ENCODE measurements at places on chromosomes 3 and 15.

GRCh38 chr3:52532838-52533622 lies 627 bp downstream of the NT5DC2 start:
- DNase-seq, result no peak

DNA sequence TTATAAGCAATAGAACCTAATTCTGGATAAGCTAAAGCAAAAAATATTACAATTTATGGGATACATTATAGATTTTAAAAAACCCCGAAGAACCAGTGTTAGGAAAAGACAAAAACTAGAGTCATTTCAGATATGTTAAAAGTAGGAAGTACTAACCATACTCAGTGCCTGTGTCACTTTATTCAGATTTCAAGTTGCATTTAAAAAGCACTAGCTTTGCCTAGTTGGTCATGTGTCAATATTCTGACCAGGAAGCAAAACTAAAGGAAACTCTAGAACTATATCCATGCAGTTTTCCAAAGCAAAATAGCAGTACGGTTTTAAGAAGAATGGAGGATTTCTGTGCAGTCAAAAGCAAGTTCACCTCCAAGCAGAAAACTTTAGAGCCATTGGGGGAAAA lies 88.4 kb downstream of the RAP2B start:
- no peak for DNase-seq

- DNase-seq, result no peak
Measured at GRCh38 chr15:70004826-70005225, 92.9 kb downstream of the TLE3 start.

GRCh38 chr3:4407941-4408340 lies 59.1 kb downstream of the SUMF1 start:
- DNase-seq, result no peak

- DNase-seq, result no peak
Measured at GRCh38 chr3:13620776-13621365, 71.9 kb downstream of the FBLN2 start.

DNA sequence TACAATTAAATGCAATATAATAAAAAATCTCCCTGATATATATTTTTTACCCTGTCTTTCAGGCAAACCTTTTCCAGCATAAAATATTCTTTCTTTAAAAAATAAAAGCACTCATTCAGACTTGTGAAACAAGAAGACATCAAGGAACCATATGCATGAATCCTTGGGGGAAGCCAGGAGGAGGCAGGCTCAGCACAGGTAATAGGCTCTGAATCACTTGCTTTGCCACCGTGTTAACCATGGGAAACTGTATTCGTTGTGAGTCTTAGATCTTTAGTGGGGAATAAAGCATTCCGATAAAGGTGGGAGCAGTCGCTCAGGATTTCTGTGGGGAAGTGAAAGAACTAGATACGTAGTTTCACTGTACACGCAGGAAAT lies 42.4 kb downstream of the FBN1 start:
- peak; percentile 34 for DNase-seq

- peak; percentile 13 for DNase-seq
Measured at GRCh38 chr3:192727032-192727847, at the start of gene FGF12. Gene FGF12, minus strand, starts transcription at chr3:192727541.

- peak; percentile 65 for DNase-seq
Measured at GRCh38 chr3:64220161-64220914, 4.9 kb downstream of the PRICKLE2 start.

GRCh38 chr3:149808209-149808829 lies 4.7 kb upstream of the RNF13 start:
- DNase-seq, result peak; percentile 59

GRCh38 chr3:65896321-65896720 lies 142.4 kb downstream of the MAGI1 start:
- no peak for DNase-seq

DNA sequence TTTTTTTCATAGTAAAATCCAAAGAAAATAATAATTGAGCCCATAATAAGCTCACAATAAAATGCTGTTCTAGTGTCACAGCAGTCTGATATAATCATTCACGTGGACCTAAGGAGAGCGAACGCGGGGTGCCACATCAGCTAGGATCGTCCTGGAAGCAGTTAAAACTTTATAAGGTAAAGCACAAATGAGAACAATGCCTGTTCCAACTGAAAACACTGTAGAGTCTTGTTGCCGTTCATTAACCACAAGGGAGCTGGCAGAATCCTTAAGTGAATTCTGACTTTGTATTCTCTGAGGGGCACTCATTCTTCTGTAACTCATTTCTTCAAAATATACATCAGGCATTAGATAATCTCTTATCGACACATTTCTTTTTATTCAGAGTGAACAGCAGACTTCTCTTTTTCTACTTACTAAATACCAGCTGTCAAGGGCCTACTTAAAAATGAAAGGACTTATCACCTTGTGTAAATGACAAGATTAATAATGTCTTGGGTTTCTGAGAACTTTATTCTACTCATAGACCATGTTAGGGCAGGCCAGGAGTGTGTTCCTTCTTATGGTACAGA lies 524.6 kb downstream of the MECOM start:
- no peak for DNase-seq

GRCh38 chr15:37375519-37375918 lies 275.2 kb upstream of the MEIS2 start:
- DNase-seq, result no peak

DNA sequence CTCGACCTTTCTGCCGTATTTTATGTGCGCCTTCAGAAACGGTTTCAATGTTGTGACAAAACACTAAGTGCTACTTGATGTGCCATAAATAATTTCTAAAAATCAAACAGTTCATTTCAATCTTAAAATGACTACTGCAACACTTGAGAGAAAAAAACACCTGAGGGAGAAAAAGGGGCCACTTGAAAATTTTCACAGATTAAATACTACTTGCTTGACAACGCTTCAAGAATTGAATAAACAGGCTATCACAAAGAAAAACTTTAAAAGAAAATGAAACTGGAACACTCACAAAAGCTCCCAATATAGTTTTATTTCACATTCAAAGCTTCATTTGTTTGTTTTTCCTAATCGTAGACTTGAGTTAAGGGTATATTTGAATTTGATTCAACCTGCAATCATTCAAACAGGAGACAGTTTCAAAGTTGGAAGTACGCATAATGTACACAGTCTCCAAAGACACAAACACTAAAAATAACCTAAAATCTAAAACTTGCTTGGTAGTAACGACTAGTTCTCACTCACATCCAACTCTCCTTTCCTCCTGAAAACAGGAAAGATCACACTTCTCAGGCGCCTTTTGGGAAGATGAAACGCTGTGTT lies 380.7 kb downstream of the ERC2 start:
- DNase-seq, result no peak

GRCh38 chr15:34038023-34038870 lies 757 bp downstream of the AVEN start:
- peak; percentile 67 for DNase-seq

DNA sequence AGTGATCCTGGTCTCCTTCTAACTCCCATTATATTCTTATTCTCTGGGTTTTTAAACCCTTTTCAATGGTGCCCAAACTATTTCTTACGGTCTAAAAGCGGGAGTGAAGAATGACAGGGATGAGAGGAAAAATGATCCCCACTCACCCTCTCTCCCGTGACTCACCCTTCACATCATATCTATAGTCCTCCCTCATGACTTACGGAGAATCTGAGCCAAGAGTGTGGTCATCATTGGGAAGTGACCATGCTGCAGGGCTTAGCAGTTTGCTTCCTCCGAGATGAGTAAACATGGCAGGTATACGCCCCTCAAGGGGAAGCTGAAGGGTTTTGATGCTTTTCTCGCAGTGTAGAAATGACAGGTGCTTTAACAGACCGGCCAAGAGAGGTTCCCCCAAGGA lies 274.0 kb downstream of the RYR3 start:
- DNase-seq, result peak; percentile 82

GRCh38 chr3:30604093-30604492 lies 2.3 kb upstream of the TGFBR2 start:
- no peak for DNase-seq

- DNase-seq, result peak; percentile 81
Measured at GRCh38 chr3:62727536-62727935, 147.7 kb downstream of the CADPS start.

GRCh38 chr3:72165317-72165716 lies 380.4 kb upstream of the PROK2 start:
- peak; percentile 47 for DNase-seq

DNA sequence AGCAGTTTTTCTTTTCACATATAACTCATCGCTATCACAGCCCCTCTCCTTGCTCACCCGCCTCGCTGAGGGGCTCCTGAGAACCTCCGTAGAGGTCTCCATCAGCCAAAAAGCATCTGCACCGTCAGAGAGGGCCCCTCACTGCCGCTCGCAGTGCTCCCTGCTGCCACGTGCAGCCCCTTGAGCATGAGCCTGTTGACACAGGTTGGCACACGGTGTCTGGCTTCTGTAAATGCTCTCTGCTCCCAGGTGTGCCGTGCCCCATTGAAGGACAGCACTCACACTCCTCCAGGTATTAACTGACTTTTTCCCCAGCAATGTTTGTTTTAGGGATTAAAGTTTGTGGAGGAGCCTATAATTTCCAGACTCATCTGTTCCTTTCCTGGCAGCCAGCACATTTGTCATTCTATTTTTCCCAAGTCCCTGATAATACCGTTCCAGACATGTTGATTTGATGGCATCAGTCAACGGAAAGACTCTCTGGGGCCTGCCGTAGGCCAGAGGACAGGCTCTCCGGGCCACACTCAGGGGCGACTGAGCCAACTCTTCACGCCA lies 2.1 kb upstream of the FURIN start:
- no peak for DNase-seq

GRCh38 chr3:113291572-113291971 lies 80.2 kb downstream of the BOC start:
- DNase-seq, result no peak

DNA sequence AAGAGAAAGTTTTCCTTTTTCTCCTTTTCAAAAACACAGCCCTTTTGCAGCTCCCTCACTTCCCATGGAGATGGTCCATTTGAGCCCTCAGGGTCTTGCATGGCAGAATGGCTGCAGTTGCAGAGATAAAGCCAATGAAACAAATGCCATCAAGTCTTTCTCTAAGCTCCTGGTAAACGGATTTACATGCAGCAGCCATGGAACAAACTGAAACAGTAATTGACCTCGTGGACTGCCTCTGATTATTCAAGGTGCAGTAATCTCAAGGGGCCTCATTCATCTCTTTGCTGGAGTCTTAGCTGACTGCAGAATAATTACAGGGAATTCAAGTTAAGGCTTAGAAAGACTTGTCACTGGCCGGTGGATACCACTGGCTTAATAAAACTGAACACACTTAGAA lies 125.1 kb downstream of the SQOR start:
- no peak for DNase-seq

- peak; percentile 64 for DNase-seq
Measured at GRCh38 chr3:108474581-108474980, 35.8 kb downstream of the MYH15 start.

- no peak for DNase-seq
Measured at GRCh38 chr3:53671192-53671960, 174.8 kb downstream of the CHDH start.

GRCh38 chr3:157145606-157146322 lies 14.2 kb downstream of the CCNL1 start:
- peak; percentile 74 for DNase-seq

GRCh38 chr15:100190675-100191074 lies 151.1 kb downstream of the ADAMTS17 start:
- no peak for DNase-seq

- no peak for DNase-seq
Measured at GRCh38 chr3:52819936-52820335, 10.5 kb downstream of the ITIH4 start.

DNA sequence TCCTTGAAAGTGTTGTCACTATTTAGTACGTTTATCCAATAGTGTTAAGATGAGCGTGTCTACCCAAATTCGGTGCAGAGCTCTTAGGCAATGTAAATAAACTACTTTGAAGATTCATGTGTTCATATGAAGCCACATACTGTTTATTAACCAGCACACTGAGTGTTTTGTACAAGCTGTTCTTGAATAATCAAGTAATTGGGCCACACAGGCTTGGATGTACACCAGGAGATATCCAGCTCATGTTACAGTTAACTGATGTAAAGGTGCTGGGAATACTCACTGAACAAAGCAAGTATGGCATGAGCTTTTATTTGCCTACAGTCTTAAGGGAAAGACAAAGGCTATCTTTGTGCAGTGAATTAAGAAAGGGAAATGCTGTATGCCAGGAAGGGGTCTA lies 632 bp upstream of the DHX36 start:
- no peak for DNase-seq

- no peak for DNase-seq
Measured at GRCh38 chr3:27976933-27977332, 254.8 kb upstream of the EOMES start.

- DNase-seq, result no peak
Measured at GRCh38 chr15:33051528-33051927, 143.0 kb downstream of the FMN1 start.

DNA sequence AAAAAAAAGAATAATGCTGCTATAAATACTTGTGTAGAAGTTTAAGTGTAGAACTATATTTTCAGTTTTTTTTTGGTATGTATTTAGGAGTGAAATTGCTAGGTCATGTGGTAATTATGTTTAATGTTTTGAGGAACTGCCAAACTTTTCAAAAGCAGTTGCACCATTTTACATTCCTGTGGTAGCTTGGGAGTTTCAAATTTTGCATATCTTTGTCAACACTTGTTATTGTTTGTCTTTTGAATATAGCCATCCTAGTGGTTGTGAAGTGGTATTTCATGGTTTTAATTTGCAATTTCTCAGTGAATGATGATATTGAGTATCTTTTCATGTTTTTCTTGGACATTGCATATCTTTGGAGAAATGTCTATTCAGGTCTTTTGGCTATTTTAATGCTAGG lies 30.4 kb downstream of the SKIL start:
- peak; percentile 16 for DNase-seq

DNA sequence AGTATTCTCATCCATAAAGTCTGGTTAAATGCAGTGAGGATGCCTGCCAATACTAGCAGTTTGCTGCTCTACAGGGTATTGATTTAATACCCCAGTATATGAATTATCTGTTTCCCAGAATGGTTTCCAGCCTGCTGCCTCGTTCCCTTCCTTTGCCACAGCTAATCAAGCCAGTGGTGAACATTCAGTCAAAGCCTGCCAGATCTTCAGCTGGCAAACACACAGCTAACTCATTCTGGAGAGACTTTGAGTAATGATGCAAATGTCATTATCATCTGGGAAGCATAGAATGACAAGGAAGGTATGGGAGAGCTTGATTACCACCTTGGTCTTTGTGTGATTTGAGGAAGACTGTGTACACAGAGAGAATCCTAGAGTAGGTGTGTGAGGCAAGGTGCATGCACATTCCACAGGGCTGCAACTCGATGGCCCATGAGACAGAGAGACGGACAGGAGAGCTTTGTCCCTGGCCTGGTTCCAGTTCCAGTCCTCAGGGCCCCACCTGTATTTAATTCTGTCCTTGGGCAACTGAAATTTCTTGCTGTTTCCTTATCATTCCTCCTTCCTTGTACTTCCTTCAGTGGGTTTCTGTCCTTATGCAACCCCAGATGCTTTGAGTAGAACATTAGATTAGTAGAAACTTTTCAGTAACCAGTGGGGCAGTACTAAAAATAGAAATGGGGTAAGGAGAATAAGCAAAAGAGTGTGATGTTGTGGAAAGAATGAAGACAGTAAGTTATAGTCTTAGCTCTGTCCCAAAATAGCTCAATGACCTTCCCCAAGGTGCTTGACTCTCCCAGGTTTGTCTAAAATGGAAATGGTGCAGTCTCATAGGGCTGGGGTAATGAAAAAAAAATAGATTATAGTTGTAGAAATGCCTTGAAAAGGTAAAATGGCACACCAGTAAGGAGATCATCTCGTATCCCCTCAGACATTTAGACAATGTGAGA lies 72.5 kb downstream of the MITF start:
- no peak for DNase-seq

All from astrocyte (in vitro differentiated cells and primary cell).